ENCODE measurements at places on chromosomes 1 and 21.

- DNase-seq, result no peak
These were observed 229.7 kb upstream of the IRF2BP2 start for GRCh38 chr1:234839663-234840062.

- no peak for DNase-seq
These were observed 736.2 kb downstream of the PTPRU start for GRCh38 chr1:29972421-29973053.

GRCh38 chr1:31467005-31467674 lies 54.1 kb downstream of the SERINC2 start:
- no peak for DNase-seq

DNA sequence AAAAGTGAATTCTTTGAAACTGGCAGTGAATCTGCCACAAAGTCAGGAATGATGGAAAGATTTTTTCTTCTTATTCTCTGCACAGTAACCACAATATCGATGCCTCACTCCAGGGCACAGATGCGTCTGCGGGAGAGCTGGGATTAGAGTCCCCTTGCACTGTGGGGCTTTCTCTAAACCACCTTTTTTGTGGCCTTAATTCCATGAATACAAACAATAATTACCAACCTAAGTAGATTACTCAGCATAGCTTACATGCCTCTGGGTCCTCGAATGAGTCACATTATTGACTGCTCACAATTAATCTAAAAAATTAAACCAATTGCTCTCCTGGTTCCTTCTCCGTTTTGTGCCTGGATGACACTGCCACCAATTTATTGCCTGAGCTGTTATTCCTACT lies 125.8 kb downstream of the KAZN start:
- no peak for DNase-seq

DNA sequence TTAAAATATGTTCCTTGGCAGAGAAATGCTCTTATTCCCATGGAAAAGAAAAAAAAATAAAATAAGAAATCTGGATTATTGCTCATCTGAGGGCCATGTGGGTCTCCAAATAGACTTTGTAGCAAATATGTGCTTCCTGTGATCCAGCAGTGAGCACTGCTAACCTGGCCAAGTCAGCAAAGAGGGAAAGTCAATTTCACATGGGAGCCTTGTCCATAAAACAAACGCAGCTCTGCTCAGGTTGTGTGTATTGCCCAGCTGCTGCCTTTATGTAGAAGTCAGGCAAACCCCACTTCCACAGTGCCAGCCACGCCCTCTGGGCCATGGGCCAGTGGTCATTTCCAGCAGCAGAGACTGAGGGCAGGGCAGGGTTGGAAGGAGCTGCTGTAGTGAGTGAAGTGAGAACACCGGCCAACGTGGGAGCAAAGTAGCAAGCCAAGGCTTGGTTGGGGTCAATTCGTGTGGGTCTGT lies 174.3 kb downstream of the LYPLAL1 start:
- peak; percentile 70 for DNase-seq

DNA sequence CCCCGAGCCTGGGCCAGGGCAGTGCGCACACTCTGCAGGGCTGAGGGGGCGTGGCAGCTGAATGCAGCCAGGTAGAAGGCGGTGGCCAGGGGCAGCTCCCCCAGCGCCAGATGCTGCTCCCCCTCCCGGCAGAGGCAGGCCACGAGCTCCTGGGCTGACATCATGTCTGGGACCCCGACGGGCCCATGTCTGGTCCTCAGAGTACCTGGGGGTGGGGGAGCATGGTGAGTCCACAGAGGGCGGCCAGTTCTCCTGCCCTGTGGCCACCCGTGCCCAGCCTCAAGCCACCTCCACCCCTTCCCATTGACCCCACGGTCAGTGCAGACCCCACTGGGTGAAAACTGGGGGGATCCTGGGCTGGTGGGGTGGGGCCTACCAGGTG lies 838 bp downstream of the TTC34 start:
- DNase-seq, result no peak

- no peak for DNase-seq
These were observed 380.5 kb upstream of the PRMT6 start for GRCh38 chr1:106676021-106676420.

- DNase-seq, result peak; percentile 91
These were observed 46.8 kb upstream of the A3GALT2 start for GRCh38 chr1:33367485-33368405.

- DNase-seq, result peak; percentile 16
These were observed 112.9 kb downstream of the FCRL5 start for GRCh38 chr1:157439302-157439954.
